ENCODE measurements at places on chromosomes 3 and 15. TPM values are rescaled to one million over a fixed set of nuclear protein-coding genes. Genes with fewer than 3 reads are reported as not detected.

- DNase-seq: no peak
These were observed 41.7 kb downstream of the FBXL22 start for GRCh38 chr15:63638839-63639238.

DNA sequence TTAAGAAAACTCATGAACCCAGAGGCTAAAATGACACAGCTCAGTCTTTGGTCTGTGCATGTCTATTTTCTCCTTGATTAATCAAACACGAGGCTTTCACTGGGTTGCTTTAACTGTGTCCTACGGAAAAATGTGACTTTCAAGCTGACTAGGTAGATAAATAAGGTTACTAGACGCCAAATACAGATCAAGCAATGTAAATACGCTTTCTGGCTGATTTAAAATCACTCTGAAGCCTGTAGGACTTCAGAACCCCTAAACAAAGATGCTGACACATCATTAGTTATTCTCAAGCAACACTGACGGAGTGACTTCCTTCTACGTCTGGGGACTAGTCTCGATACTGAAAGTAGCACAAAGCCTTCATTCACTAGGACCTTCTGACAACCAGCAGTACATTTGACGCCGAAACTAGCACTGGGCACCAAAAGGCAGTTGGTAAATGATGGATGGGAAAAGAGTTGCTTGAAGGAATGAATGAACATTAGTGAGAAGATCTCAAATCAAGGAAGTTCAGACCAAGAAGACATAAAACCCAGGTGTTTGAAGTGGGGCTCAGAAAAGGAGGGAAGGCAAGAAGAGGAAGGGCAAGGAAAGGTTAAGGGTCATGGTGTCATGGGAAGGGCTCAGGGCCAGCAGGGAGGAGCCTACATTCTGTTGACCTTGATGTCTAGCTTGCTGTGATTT is 67.1 kb upstream of the CDV3 start:
- DNase-seq: no peak

GRCh38 chr3:43391621-43392020 is 105.3 kb downstream of the SNRK start:
- DNase-seq: no peak

Gene VPS8
- polyA plus RNA-seq: 59.4 TPM

DNA sequence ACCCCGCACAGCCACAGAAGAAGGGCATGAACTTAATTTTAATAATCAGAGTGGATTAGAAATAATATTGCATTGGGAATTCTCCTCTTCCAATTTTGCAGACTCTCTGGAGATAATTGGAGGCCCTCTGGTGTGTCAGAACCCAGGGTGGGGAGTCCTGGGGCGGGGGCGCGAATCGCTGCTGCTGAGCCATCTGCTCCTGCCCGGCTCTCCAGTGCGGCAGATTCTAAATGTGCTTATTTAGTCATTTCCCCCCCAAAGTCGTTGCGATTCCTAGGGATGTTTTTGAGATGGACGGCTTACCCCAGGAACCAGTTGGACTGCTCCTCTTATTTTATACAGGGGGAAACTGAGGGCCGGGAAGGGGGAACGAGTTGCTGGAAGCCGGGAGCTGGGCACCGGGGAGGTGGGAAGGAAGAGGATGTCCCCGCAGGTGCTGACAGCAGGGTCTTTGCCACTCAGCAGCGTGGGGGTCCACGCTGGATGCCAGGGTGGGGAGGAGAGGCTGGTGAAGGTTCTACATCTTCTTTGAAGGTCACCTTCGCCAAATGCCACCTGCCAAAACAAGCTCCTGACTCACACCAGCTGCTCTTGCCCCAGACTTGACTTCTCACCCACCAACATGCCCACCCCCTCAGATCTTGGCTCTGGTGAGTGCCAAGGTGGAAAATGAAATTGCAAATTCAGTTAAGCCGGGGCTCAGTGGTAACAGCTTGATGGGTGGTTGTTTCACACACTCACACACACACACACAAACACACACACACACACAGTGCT is 91.3 kb upstream of the PRR23E start:
- no peak for DNase-seq

GRCh38 chr15:93037820-93038705 is 50.9 kb downstream of the RGMA start:
- no peak for DNase-seq

Gene SCN10A
- not detected for polyA plus RNA-seq
